Panc1 (cell line): ENCODE measurements at places on chromosomes 16 and 17. TPM values are rescaled to one million over a fixed set of nuclear protein-coding genes. Genes with fewer than 3 reads are reported as not detected.

The PARD6A gene
- total RNA-seq: 10.8 TPM

DNA sequence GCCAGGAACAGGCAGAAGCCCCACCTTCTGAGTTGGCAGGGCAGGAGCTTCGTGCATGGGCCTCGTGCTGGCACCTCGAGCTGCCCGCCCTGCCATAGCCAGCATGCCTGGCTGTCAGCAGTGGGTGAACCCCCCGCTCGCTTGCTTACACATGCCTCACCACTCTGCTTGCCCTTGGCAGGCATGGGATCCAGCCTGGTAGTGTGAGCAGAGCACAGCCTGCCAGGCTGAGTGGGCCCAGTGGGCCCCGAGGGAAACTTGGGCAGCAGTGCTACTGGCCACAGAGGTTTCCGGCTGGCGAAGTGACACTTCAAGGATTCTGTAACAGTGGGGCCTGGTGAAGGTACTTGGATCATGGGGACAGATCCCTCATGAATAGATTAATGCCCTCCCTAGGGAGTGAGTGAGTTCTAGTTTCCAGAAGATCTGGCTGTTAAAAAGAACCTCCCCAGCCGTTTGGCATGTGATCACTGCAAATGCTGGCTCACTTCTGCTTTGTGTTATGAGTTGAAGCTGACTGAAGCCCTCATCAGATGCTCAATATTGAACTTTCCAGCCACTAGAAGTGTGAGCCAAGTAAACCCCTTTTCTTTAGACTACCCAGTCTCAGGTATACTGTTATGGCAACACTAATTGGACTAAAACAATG lies 114.7 kb downstream of the BCAS3 start:
- no peak for DNase-seq

DNA sequence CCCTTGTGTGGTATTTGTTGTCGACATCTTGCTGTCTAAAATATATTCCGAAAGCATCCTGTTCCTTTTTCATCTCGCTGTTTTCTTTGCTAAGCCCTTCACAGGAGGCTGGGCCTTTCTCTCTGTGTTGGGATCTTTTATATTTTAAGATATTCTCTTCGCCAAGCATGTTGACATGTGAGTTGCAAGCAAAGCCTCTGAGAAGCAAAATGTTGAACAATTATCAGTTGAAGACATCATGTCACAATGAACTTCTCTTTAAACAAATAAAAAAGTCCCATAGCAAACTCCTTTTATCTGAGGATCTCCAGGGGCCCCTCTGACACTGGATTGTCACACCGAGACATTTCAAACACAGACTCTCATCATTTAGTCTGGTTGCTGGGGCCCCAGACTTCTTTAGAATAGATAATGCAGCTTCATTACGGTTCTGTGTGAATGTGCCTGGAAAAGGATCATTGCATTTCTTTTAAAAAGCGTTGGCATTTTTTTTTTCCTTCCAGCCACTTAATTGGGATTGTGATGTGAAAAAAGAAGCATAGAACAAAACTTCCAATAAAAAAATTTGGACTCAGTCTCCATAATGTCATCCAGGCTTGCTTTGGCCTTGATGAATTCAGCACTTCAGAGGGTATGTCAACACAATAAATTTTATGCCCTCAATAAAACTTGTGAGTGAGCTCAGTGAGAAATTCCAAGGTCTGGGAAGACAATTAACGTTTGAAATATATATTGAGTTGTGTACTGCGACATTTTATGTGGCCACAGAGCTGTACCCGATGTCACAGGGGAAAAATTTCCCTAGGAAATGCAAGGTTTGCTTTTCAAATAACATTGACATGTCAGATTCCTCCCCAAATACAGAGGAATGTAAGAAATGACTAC lies 496.8 kb downstream of the XYLT1 start:
- DNase-seq: no peak

DNA sequence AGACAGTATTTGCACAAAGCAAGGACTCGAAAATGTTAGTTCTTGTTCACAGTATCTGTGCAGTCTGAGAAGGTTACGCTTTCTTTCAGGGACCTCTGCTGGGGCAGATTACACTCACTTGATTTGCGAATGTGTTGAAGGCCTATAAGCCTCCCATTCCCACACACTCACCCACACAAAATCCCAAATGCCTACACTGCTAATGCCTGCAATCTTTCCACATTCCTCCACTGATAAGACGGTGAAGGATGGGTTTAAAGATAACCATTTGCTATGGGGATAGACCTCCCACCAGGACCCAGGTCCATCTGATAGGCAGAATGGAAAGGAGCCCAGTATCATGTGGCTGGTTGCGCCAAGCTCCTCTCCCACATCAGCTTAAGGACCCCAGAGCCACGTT lies 394.9 kb upstream of the SALL1 start:
- no peak for DNase-seq
